ENCODE measurements at places on chromosomes 11 and 22.

DNA sequence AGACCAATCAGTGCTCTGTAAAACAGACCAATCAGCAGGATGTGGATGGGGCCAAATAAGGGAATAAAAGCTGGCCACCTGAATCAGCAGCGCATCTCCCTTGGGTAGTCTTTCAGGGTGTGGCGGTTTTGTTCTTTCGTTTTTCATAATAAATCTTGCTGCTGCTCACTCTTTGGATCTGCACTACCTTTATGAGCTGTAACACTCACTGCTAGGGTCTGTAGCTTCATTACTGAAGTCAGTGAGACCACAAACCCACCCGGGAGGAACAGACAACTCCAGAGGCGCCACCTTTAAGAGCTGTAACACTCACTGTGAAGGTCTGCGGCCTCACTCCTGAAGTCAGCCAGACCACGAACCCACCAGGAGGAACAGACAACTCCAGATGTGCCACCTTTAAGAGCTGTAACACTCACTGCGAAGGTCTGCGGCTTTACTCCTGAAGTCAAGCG lies 175.5 kb upstream of the PDGFD start:
- DNase-seq = no peak

- DNase-seq = no peak
Observed at GRCh38 chr11:128763224-128763623, 69.4 kb downstream of the FLI1 start.

- DNase-seq = peak; percentile 26
Observed at GRCh38 chr11:116193321-116194131, 579.3 kb downstream of the BUD13 start.

DNA sequence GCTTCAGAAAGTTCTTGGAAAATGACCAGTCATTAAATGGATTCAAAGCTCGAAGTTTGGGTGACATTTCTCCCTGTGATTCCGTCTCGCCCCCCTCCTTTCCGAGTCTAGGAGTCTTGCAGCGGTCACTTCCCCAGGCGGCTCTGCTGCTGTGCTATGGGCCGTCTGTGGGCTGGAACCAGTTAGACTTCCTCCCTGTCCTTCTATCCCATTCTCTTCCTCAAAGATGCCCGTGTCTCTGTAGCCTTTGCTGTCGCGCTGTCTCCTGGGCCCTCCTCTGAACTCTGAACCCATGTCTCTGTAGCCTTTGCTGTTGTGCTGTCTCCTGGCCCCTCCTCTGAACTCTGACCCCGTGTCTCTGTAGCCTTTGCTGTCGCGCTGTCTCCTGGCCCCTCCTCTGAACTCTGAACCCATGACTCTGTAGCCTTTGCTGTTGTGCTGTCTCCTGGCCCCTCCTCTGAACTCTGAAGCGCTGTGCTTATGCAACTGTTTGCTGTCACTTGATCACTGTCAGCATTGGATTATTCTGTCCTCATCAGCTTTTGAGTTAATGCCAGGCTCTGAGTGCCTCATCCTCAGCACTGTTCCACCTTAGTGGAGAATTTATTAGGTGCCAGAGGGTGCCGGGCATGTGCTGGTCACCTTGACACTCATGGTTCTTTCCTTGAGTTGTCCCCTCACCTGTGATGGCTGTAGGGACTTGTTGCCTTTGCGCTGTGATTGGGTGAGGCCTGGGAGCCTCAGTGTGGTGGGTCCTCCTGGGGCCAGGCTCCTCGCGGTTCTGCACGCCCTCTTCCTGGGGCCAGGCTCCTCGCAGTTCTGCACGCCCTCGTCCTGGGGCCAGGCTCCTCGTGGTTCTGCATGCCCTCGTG lies 173.3 kb downstream of the TBC1D22A start:
- DNase-seq = no peak

DNA sequence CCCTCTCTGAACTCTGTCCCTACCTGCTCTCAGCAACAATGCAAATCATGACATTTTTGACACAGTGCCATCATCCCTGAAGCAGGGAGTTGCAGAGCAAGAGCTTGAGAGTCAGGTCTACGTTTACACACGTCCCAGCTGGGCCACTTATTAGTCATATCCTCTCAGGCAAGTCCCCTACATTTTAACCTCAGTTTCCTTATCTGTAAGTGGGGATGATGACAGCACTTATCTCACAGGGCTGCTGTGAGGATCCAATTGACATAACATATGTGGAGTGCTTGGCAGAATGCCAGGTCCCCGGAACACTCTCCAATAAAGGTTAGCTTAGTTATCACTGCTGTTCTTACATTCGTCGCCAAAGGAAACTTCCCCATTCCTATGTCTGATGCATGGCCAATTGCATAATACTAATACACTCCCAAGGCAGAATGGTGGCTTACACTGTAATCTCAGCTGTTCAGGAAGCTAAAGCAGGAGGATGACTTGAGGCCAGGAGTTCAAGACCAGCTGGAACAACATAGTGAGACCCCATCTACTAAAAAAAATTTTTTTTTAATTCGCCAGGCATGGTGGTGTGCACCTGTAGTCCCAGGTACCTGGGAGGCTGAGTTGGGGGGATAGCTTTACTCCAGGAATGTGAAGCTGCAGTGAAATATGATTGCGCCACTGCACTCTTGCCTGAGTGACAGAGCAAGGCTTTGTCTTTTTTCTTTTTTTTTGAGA lies 16.6 kb downstream of the ASCC2 start:
- DNase-seq = peak; percentile 63

DNA sequence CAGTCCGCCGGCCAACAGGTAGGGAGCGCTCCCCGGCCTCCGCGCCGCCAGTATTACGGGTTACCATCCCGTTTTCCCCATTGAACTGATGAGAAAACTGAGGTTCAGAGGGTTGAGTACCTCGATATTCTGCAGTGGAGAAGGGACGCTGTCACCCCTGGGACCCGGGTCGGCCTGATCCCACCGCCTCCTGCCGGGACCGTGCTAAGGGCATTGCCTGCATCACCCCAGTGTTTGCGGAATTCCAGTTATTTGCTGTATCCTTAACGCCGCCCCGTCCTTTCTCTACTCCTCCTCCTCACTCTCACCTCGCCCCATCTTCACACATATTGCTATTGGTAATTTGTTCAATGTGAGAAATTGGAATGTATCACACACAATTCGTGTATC lies 370 bp upstream of the A4GALT start:
- DNase-seq = no peak

DNA sequence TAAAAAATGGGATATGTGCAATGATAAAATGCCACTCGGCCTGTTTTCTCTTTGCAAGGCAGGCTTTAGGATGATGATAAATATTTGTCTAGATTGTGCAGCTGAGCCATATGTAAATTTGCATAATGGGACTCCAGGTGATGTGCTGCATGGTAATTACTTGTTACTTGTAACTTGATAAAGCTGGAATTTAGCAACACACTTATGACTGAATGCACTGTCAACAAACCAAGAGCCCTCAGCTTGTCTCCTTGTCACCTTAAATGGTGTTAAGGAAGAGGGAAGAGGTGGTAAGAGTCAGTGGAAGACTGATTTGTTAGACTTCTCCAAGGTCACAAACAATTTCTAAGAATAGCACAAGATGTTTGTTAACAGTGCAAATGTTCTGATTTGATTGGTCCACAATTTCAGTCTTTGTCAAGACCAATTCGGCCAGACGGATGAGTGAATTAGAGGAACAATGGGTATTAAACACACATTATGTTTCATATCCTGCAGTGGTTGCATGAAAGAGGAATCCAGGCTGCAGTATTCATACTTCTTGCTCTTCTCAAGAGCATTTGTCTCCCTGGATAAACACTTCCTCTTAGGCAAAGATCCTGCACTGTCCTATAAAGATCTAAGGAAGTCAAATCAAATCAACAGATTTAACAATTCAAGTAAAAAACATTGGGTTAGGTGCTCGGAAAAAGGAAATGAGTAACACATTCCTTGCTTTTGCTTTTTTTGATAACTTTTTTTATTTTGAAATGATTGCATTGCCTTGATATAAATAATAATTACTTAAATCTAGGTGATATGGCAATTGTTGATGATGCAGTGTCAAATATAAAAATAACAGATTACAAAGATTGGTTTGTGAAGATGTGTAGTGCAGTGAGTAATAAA lies 448.3 kb upstream of the DDI1 start:
- no peak for DNase-seq

DNA sequence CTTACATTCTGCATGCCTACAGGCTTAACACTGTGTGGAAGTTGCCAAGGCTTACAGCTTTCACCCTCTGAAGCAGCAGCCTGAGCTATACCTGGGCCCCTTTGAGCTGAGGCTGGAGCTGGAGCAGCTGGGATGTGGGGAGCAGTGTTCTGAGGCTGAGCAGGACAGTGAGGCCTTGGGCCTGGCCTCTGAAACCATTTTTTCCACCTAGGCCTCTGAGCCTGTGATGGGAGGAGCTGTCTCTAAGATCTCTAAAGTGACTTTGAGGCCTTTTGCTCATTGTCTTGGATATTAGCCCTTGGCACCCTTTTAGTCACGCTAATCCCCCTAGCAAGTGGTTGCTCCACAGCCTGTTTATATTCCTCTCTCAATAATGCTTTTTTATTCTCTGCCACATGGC lies 59.9 kb upstream of the ZBED5 start:
- DNase-seq = no peak

DNA sequence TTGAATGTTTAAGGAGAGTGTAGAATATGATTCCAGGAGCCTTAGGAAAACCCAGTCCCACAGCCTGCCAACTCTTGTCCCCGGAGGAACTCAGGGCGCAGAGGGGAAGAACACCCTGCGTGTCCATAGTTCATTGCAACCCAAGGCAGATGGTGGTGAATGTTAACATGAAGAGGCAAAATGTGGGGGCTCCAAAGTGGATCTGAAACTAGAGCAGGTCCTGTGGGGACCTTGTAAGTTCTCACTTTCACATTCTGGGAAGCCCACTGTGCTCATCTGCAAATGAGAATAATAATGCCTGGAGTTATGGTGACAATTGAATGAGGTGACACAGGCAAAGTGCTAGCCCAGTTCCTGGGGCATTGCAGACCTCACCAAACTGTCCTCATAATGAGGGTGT lies 201.1 kb downstream of the DBX1 start:
- no peak for DNase-seq

DNA sequence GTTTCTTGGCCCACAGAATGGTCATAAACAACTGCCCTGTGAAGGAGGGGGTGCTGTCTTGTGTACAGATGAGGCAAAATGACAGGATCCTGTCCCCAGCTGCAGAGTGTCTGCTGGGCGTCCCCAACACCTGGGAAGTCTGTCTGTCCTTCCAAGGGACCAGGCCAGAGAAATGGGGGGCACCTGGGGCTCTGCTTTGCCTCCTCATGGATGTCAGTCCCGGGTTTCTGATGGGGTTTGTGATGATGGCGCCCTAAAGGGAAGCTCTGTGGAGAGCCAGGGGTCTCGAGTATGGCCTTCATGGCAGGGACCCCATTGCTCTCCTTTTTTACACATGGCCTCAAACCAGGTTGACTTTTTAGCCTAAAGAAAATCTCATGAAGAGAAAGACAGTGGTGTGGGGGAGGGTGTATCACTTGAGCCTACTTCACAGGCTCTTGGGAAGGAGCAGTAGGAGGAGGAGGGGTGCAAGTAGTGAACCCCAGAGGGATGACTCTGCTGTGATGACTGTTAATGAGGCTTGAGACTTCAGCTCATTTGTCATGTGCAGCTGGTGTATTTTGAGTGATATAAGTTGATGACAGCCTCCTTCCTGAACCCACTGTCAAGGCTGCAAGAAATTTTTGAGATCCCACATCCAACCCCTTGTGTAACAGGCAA lies 40.6 kb upstream of the TUB start:
- no peak for DNase-seq
